ENCODE measurements at places on chromosomes 3 and 15.

DNA sequence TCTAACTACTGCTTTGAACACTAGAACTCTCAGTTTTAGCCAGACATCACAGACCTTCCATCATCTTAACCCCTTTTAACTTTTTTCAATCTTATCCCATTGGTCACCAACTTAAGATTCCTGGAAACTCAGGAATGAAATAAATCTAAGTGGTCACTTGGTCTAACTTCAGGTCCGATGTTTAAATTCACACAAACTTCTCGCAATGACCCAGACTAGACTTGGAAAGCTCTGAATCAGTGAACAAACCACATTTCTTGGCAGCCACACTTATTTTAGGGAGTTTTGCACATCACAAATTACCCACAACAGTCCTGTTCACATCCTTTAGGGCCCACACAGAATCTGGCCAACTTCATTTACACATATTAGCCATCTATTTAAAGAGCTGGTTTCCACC lies 118.9 kb downstream of the MAGI1 start:
- no peak for DNase-seq

GRCh38 chr15:93283854-93284253 lies 194.8 kb upstream of the RGMA start:
- DNase-seq, result no peak

GRCh38 chr15:94910166-94910565 lies 678.8 kb downstream of the MCTP2 start:
- no peak for DNase-seq

- no peak for DNase-seq
Observed at GRCh38 chr3:177340243-177340830, 143.1 kb upstream of the TBL1XR1 start.

GRCh38 chr15:40080847-40081246 lies 27.8 kb downstream of the BMF start:
- no peak for DNase-seq

- no peak for DNase-seq
Observed at GRCh38 chr3:58580826-58581327, 3.7 kb upstream of the FAM107A start.

DNA sequence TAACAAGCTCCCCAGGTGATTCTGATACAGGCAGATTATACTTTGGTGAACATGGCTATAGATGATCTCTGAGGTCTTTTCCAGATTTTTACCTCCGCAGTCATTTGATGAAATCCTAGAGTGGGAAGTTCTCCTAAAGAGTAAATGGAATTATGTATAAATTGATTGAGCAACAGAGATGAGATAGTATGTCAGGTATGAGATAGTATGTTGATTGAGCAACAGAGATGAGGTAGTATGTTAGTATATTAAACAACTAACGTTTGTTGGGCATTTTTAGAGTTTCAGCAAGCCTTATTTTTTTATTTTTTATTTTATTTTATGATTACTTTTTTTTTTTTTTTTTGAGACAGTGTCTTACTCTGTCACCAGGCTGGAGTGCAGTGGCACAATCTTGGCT lies 265.0 kb upstream of the SOX2 start:
- no peak for DNase-seq

DNA sequence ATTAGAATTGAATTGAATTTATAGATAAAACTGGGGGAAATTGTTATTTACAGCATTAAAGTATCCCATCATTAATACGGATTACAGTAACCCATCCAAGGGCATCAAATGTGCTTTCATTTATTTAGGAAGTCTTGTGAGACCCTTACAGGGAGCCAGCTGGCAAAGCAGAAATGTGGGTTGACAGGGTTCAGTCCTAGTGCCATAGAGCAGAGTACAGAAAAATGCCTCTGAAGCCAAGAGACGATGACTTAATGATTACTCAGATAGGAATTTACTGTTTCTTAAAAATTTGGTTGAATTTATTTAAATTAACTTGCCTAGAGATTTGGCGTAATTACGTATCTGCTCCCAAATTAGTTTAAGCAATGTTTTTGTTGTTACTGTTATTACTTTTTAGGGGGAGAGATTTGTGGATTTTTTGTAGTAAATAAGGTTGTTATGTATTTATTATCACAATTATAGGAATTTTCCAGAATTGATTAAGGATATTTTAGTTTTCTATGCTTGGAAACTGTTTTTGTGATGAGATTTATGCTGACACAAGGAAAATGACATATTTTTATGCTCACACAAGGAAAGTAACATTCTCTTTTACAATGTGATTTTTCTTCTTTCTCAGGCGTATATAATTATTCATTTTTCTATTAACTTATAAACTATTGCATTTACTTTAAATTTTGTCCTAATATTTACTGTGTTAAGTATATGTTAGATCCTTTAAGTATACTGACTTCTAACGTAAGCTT lies 152.0 kb downstream of the EPHA6 start:
- no peak for DNase-seq

DNA sequence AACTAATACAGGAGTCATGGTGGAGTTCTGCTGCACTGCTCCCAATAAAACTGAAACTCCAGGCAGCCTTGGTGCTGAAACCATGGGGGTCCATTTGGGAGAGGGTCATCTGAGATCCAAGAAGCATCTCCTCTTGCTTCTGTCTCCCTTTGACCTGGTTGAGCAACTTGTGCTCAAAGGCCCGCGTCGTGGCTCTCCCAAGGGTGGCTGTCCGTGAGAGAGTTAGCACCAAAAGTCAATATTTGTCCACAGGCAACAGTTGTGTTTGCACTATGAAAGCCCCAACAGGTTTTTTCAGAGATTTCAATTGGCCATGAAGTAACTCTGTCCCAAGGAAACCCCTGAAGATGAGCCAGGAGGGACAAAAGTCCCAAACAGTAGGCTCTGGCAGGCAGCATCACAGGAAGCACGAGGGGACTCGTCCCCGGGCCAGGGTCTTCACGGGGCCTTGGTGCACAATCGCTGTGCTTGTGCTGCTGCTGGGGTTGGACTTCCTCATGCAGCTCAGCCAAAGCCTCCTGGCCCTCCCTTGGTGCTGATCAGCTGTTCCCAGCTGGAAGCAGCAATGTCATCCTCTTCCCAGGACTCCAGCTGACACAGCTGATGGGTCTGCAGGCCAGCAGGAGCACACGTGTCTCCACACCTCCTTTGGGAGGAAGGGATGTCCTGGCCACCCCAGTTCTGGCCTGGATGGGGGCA lies 39.4 kb upstream of the WNT5A start:
- DNase-seq, result no peak

GRCh38 chr3:171346582-171347300 lies 113.5 kb downstream of the TNIK start:
- DNase-seq, result no peak

DNA sequence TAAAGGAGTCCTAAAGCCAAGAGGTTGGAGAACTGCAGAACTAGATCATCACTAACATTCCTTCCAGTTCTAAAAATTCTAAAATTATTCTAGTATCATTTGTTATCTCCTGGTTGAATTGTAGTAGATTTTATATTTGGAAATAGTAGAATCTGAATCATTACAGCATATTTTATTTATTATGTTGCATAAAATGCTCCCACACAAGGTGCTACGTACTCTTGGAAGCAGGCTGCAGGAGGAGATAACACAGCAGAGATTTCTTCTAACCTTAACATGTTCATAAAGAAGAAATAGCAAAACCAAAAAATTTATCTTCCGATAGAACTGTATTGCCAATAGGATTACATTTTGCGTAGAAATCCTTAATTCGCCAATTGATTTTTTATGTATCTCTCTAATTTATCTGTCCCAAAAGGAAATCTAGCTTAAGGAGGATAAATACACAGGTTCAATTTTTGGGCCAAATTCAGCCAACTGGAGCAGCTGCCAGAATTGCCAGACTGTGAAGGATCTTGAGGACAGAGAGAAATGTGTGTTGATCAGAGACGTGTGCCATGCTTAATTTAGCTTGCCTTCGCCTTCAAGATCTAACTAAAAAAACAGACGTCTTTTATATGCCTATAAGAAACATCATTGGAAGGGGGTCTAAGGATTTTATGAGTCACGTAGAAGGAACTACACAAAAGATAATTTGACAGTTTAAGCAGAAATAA lies 134.4 kb upstream of the MITF start:
- no peak for DNase-seq

DNA sequence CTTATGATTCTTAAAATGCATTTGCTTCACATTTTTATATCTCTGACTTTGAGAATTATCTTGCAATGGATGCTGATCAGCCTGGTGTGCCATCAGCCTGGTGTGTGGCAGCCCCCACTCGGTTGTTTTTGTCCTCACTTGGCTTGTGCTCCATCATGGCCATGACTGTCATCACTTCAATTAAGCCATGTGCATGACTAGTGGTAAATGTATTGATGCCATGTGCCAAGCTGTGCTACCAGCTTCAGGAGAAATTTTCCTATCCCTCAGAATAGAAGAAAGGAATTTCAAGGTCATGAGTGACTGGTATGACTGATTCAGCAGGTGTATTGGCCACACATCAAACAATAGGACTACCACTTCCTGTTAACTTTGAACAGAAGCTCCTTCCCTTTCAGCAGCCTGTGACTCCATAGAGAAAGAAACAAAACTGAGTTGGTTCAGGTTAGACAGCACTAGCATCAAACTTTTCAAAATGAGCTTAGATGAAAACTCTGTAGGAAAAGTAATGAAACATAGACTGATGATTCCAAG lies 251.7 kb downstream of the GRM7 start:
- no peak for DNase-seq

- DNase-seq, result no peak
Observed at GRCh38 chr15:35562641-35563040, 16.7 kb upstream of the DPH6 start.

DNA sequence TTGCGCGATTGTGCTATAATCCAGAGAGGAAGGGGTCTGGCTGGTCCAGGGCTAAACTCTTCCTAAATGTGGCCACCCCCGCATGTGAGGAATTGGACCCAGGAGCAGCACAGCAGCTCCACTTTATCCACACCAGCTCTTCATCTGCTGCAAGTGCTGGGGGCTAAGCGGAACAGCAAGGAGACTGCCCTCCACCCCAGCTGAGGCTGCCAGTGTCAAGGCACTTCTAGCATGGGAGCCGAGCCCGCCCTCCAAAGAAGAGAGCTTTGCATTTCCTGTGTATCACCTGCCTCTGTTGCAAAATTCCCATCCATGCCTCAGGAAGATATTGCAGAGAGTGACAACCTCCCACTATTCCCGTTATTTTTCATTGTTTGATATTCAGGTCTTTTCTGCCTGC lies 333.6 kb downstream of the ARRDC4 start:
- DNase-seq, result no peak

DNA sequence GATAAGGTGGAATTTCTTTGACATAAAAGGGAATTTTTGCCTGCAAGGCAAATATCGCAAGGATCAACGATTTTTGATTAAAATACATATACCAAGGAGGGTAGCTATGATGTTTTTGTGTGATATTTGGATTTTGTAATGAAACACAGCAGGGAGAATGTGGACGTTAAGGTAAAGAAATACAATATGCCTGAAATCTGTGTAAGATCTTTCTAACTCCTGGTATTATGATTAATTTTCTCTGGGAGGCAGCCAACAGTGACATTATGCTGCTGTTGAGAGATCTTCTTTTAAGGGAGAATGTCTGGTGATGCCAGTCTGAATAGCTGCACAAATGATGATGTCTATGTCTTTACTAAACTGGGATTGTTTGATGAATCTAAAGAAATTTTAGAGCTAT lies 972.2 kb downstream of the SQOR start:
- DNase-seq, result no peak

- DNase-seq, result no peak
Observed at GRCh38 chr15:64324165-64324877, 31.7 kb downstream of the CSNK1G1 start.

DNA sequence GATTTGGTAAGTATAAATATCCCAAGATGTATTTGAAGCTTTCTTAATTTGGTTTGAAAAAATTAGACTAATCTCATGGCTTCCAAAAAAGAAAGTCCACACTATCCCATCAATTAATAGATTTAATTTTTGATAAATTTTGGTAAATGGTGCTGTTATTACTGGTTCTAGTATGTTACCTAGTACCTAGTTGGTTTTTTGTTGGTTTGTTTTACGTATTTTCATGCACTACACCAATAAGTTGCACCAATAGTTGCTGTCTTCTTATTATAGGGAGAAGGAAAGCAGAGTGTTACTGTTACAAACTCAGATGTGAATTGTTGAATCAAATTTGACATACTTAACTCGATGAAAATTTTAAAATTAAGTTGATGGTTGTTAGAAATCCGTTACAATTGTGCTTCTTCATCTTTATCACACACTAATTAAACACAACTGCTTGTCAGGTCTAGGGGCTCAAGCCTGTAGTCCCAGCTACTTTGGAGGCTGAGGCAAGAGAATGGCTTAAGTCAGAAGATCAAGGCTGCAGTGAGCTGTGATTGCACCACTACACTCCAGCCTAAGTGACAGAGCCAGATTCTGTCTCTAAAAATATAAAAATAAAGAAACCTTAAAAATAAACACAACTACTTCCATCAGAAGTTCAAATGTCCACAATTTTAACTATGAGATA lies 23.1 kb upstream of the MBNL1 start:
- DNase-seq, result no peak

DNA sequence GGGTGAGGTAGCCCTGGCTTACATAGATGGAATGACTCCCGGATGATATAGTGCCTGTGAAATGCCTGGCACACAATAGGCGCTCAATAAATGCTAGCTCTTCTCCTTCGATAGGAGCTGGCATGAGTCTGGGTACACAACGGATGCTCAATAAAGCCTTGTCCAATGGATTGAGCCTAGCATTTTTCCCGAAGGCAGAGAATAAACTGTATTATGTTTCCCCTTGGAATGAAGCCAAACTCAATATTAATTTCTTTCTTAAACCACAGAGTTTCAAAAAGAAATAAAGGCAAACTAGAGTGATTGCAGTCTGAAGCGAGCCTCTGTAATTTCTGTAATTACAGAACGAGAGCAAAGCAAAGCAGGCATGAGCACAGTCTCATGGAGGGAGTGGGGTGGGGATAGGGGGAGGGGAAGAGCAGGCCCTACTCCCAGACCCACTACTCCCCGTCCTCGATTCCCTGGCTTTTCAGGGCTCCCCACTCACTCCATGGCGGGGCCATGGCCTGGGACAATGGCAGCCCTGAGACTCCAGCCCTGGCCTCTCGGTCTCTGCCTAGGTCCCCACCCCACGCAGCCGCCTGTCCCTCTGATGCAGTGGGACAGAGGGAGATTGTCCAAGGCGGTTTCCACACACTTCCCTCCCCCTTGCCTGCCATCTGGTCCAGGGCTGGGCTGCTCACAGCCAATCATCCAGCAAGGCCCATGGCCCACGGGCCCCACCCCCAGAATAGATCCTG lies 18.0 kb downstream of the SLC6A1 start:
- DNase-seq, result no peak

DNA sequence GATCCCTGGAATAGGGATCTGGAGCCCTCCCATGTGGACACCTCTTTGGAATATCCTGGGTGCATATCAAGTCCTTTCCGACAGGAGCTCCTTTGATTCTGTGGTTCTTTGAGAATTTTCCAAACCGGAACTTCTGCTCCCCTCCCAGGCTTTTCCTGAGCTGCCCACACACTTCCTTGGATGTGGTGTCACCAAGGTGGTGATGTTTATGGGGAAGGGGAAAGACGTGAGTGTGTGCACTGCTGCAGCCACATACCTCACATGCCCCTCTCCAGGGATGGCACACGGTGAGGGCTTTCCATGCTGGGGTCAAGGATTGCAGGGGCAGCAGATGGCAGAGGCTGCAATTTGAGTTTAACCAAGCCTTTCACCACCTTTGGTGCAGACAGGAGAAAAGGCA lies 27.9 kb upstream of the PSTPIP1 start:
- DNase-seq, result no peak

GRCh38 chr15:41286665-41287333 lies 45.6 kb downstream of the OIP5 start:
- no peak for DNase-seq
